Activated T-helper 9 cell treated with anti-CD3 and anti-CD28 coated beads, Interleukin-2, amount 50 U/mL, for 16 hours (primary cell): ENCODE measurements at places on chromosomes 4 and X.

DNA sequence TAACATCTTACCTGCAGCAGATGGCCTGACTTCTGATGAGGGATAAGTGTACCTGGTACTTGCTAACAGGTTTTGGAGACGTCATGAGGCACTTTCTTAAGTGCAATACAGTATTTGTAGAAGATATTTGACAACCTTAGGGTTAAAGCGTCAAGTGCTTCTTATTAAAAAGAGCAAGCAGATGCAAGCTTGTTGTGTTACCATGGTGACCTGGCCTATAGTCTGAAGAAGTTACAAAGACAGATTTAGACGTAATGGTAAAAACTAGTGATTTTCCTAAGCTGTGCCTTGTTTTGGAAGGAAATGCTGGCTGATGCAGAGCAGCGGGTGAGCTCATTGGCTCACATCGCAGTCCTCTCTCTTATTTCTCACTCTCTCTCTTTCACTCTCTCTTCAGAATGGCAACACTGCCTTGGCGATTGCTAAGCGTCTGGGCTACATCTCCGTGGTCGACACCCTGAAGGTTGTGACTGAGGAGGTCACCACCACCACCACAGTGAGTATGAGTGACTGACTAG, 243.6 kb downstream of the ANK2 start:
- no peak for DNase-seq

DNA sequence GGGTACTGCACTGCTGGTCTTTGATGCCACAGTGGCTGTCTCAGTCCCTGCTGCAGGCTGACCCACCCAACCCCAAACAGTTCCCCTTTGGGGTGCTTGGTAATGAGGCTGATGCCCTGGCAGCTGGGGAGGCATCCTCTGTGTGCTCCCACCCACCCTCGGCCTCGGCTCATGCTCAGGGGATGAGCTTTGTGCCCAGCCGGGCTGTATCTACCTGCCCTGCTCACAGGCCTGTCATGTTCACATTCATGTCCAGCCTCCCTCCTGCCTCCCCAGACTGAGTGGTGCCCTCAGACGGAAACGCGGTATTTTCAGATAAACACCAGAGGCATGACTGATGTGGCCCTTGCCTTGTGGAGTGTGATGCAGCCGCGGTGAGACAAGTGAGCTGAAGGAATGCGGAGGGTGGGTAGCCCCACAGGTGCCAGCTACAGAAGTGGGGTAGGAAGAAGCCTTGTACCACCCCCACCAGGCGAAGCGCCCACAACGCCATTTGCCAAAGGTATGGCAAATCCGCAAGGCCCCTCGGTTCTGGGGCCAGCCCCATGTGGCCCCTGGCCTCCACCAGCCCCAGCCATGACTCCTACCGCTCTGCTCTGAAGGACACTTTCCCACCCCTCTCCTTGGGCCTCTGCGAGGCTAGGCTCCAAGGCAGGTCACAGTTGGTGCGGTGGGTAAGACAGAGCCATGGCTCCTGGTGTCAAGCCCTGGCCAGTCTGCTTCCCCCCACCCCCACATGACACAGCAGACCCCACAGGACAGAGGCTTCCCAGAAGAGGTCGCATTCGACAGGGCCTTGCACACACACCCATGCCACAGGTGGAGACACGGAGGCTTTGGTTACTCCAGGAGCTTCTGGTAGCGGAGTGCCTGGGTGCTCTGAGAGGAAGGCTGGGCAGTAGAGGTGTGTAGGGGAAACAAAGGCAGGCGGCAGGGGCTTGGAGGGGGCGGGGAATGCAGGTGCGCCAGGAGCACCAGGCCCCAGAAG, 1.8 kb upstream of the RENBP start:
- DNase-seq, result no peak

- DNase-seq, result no peak
These were observed 313.0 kb upstream of the GRID2 start for GRCh38 chr4:91990726-91991125.

DNA sequence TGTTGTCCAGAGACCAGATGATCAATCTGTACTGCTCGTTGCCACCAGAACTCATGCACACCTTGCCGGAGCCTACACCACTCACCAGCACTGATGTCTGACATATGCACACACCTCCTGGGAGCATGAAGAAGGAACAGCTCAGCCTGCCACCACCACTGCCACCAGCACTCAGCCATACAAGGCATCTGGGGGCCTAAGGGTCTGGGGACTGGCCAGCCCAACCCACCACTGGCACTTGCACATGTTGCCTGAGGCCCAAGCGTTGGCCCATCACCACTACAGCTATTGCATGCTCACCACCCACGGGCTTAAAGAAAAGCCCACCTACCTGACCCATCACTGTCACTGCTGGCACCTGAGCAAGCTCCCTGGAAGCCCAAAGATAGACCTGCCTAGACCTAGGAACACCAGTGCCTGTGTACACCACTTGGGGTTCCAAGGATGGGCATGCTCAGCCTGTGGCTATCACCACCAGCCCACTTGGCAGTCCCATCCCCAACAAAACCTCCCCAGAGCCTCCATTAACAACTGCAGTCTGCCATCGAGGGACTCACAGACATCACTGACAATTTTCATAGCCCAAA, 174.3 kb upstream of the GRID2 start:
- no peak for DNase-seq

DNA sequence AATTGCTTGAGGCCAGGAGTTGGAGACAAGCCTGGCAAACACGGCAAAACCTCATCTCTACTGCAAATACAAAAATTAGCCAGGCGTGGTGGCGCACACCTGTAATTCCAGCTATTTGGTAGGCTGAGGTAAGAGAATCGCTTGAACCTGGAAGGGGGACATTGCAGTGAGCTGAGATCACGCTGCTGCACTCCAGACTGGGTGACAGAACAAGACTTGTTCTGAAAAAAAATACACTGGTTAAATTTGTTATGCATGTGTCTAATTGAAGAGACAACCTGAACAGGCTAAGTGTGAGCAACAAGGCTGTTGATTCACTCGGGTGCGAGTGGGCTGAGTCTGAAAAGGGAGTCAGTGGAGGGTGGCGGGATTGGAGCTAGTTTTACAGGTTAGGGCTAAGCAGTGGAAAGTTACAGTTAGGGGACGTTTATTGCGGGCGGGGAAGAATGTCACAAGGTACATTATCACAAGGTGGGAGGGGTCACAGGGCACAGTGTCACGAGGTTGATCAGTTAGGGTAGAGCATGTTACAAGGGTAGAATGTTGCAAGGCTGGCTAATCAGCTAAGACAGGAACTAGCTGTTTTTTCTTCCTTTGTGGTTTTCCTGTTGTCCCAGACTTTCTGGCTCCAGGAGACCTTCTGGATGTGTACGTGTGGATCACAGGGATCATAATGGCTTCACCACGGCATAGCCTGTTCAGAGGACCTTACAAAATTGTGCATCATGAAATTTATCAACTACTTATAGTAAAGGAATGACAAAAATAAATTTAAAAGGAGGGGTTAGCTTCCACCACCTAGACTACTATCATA, 115.8 kb downstream of the NAA11 start:
- no peak for DNase-seq

- no peak for DNase-seq
These were observed 1.1 kb downstream of the MSL3 start for GRCh38 chrX:11759172-11759460.

DNA sequence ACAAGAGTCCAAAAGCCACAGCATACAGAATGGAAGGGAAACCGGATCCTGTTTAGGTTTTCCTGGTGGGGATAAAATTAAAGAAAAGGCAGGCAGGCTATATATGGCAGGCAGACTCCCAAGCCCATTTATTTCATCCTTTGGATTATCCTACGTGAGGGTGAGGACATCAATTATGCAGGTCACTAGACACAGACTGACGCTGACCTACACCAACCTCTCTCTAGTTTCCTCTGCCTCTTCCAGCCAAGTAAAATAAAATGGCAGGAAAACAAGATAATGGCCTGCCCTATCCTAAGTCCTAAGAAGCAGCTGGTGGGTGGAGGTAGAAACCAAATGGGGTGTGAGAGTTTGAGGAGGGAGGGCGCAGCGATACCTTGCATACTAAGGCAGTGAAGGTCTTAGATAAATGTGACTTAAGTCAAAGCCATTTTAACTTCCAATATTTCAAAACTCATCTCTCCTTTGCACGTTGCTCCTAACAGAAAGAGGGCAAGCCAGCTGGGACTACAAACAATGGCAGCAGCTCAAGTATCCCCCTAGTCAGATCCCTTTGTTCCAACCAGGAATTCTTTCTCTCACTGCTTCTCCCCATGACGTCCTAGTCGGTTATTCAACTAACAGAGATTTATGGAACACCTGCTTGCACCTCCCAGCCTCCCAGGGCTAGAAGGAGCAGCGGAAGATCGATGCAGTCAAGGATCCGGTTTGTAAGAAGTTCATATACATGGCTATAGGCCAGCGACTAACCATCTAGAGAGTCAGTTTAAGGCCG, 72.8 kb downstream of the IRF2 start:
- DNase-seq, result no peak

DNA sequence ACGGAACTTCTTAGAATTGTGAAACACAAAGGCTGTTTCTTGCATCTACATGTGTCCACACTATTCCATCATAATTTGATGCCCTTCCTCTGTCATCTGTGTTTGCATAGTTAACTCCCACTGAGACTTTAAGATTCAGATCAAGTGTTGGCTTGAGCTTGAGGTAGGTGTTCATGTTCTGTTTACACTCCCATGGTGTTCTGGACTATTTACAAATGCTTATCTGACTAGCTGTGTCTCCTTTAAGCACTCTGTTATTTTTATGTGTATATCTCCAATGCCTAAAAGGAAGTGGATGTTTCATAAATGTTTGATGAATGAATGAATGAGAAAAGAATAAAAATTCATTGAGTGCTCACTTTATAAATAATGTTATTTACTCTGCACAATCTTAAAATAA, 622.7 kb downstream of the RAB28 start:
- DNase-seq, result no peak

DNA sequence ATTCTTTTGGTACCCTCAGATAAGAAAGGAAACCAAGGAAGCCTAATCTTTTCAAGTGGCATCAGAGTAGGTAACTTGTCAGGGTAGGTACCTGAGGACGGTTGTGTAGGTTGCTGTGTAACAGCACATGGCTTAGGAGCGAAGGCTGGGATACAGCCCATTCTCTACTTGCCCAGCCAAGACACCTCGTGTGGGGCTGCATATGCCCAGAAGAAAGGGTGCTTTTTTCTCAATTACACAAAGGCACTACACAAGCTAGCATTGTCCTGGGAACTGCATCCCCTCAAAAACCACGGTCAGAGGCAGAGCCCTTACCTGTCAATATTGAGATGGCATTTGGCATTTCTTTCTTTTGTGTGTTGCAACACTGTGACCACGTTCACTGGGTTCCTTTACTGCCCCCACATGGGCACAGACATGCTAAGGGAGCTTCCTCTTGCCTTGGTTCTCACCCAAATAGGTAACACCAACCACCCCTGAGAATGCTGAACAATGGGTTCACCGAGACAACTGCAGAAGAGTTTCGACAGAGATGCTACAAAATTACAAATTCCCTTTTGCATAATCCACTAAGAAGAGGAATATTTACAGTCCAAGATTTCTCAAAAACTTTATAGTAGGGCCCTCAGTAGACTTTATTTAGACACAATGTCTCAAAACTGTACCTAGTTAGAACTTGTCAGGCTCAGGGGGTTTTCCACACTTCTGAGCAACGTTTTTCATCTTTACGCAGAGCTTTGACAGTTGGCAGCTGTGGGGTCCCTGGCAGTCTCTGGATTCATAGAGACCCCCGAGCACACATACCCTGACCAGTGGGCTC, 35.8 kb upstream of the TNIP3 start:
- DNase-seq, result no peak

DNA sequence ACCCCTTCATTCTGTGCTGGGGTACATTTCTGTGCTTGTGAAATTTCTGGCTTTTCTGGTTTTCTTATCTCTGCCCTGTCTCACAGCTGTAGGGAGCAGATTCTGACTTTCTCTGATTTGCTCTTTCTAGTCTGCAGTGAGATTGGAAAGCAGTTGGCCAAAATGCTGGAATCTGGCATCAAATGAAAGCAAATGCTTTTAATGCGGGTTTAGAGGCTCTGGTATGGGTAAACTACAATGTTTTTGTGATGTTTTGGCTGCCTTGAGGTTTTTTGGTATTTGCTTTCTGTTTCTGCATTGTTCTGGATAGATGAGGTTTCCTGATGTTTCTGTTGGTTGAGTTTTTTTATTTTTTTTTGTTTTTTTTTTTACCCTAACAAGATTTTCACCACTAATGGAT, 23.8 kb downstream of the SMIM20 start:
- no peak for DNase-seq

GRCh38 chrX:147875866-147876596, 35.7 kb upstream of the FMR1 start:
- no peak for DNase-seq

DNA sequence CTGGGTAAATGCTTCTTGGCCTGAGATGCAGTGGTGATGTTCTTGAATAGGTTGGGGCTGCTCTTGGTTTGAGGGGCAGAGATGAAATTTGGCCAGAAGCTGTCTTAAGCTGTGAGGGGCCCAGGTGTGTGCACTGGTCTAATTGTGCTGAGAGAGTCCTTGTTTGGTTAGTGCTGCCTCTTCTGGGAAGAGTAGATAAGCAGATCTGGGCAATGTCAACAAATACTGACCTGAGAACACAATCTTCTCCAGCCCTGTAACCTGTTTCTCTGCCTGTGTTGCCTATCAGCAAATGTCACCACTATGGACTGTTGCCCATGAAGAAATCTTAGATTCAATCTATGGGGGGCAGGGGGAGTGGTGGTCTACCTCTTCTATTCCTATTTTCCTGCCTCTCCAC, 17.2 kb upstream of the USP27X start:
- no peak for DNase-seq

- DNase-seq, result no peak
These were observed 10.6 kb upstream of the MND1 start for GRCh38 chr4:153333874-153334273.

GRCh38 chr4:116180157-116180601, 905.2 kb downstream of the TRAM1L1 start:
- DNase-seq, result no peak

GRCh38 chr4:94669672-94670664, 87.8 kb upstream of the BMPR1B start:
- no peak for DNase-seq

- DNase-seq, result no peak
These were observed 102.6 kb upstream of the GUCY1A1 start for GRCh38 chr4:155564086-155564485.

GRCh38 chr4:83217721-83218522, 66.7 kb downstream of the COQ2 start:
- peak; percentile 24 for DNase-seq

- DNase-seq, result no peak
These were observed 206.6 kb upstream of the ITM2A start for GRCh38 chrX:79573760-79574159.
